ENCODE measurements at places on chromosomes 5 and 9.

DNA sequence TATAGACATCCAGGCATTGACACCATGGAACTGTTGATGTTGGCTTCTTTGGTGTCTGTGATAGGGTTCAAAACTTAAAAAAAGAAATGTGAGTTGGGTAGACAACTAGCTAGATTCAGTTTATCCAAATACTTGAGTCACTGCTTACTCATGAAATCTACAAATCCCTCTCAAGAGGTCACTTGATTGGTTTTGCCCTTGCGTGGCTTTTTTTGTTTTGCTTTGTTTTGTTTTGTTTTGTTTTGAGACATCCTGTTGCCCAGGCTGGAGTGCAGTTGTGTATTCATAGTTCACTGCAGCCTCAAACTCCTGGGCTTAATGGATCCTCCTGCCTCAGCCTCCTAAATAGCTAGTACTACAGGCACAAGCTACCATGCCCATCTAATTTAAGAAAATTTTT, 10.5 kb upstream of the ENTREP1 start:
- DNase-seq: no peak

DNA sequence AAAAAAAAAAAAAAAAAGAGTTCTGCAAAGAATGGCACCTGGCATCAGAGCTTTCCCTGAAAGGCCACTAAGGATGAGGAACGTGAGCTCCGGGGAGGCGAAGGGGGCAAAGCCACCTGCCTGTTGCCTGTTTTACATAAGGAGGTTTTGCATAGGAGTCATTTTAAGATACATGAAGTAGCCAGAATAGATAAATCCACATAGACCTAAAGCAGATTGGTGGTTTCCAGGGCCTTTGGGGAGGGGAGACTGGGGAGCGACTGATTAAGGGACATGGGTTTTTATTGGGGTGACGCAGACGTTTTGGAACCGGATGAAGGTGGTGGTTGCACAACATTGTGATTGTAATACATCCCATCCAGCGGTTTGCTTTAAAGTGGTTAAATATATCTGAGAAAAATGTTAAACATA, 7.1 kb downstream of the NEK6 start:
- no peak for DNase-seq

GRCh38 chr9:129602598-129603415, 18.1 kb downstream of the C9orf50 start:
- no peak for DNase-seq

GRCh38 chr9:33044677-33045282, 19.7 kb downstream of the DNAJA1 start:
- DNase-seq: no peak

GRCh38 chr5:157387683-157388093, 72.3 kb upstream of the NIPAL4 start:
- no peak for DNase-seq

DNA sequence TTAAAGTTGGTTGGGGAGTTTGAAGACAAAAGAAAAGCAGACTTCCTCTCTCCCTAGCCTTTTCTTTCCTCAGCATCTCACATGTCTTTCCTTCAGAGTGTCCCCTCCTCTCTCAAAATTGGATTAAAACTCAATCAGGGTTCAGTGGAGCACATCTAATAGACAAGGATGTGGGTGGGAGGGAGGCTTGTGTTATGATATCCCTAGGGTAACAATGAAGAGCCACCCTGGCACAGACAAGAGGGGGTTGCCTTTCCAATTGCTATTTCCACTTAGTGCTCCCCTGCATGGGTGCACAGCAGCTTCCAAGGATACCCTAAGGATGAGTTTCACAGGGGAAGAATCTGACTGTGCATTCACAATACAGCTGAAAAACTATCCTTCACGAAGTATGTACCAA, 585.2 kb upstream of the C9orf72 start:
- DNase-seq: no peak
